Cerebellum (tissue), 4 donors: ENCODE measurements at places on chromosomes 2 and 18.

GRCh38 chr2:217166241-217166850 is 306.5 kb upstream of the TNP1 start:
- no peak for DNase-seq

DNA sequence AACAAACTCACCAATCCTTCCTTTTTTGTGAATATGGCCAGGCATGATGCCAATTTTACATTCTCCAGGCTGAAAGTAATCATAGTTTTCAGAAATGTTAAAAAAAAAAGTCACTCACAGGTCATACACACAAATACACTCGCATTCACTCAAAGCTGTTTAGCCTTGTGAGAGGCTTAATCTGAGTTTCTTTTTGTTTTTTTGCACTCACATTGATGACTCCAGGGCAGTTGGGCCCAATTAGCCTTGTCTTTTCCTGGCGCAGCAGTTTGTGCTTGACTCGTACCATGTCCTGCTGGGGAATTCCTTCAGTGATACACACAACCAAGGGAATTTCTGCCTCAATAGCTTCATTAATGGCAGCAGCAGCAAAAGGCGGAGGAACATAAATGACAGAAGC is 18.0 kb downstream of the SUCLG1 start:
- DNase-seq: no peak

DNA sequence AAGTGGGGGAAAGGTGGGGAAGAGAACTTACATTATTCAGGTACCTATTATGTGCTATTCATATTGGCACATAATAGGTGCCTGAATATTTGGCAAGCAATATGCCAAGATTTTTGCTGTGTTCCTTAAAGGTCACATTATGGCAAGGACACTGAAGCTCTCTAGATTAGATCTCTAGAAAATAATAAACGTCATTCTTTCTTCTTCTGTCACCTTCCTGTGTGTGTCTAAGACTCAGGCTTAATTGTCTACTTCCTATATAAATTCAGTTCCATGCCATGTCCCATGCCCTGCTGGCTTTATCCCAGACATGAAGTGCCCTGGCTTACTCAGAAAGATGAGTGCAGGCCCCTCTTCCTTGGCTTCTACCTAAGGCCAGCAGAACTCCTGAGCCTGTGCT is 191.1 kb upstream of the CTAGE1 start:
- no peak for DNase-seq

DNA sequence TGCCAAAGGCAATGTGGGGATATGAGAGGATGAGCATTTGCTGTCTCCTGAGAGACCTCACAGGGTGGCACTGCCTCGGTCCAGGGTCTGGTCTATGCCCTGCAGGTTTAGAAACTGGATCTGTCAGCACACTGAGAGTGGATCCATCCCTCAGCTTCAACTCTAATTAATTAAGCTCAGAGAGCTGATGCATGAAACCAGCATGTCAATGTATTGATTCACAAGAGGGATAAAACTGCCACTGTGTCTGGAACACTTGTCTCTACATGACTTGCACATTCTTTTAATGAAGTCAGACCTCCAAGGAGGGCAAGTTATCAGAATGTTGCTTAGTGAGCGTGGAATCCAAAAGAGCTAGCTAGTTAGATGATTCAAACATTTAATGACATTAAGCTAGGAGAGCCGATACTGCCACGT is 22.5 kb upstream of the POLE4 start:
- DNase-seq: no peak

DNA sequence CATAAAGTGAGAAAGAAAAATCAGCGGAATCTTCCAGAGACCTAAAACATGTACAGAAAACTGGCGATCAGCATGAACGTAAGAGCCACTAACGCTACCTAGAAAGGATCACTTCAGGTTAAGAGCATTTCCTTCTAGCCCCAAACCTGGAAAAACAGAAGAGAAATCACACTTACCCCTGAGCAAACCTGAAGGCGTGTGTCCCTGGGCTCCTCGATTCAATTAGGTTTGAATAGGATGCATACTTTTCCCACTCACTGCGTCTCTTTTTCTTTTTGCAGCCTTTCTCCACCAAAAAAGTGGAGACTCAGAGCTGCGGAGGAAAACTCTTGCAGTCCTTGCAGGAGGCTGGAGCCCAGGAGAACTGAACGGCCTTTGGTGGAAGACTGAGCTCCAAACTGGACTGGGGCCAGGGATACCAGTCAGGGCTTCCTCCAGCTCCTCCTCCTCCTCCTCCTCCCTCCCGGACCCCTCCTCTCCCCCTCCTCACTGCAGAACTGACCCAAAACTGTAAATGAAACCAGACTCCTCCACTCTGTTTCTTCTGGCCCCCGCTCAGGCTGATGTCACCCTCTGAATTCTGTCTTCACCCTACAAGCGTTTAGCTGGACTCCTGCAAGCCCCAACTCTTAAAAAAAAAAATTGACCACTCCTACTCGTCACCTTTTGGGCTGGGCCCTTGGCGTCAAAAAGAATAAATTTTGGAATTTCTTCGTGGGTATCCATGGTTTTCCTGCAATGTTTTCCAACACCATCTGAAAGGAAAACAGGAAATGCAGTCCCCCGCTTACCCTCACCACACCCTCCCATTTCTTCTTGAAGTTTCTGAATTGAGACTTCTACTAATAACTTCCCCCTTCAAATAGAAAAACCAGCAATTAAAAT is at the start of gene COL6A3:
TSS of gene COL6A3 (minus strand) at position 388 of the 885 bp plus-strand sequence. CDS start 17,347 bp downstream, outside the sequence.
- DNase-seq: no peak

- no peak for DNase-seq
Measured at GRCh38 chr2:137190411-137191195, 425.3 kb downstream of the THSD7B start.
